Activated CD4-positive, alpha-beta T cell treated with anti-CD3 and anti-CD28 coated beads, Interleukin-2, Interleukin-6, amounts not matched to agents 100 ng/mL and 50 ng/mL, durations not matched to agents 16 hours and 8 hours (primary cell): ENCODE measurements at places on chromosomes 2 and 18.

DNA sequence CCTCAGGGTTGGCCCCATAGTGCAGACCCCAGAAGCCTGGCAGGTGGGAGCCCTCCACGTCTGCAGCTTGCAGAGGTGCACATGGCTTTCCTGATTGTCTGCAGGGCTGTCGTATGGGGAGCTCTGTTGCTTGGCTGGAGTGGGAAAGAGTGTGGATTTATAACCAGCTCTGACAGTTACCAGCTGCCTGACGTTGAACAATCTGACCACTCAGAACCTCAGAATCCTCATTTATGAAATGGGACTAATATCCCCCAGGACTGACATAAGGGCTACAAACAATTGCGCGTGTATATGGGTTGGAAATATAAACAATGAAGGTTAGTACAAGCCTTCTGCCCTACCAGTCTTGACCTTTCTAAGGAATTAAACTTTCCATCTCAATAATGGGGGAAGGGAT, 13.9 kb upstream of the PXDN start:
- no peak for DNase-seq

DNA sequence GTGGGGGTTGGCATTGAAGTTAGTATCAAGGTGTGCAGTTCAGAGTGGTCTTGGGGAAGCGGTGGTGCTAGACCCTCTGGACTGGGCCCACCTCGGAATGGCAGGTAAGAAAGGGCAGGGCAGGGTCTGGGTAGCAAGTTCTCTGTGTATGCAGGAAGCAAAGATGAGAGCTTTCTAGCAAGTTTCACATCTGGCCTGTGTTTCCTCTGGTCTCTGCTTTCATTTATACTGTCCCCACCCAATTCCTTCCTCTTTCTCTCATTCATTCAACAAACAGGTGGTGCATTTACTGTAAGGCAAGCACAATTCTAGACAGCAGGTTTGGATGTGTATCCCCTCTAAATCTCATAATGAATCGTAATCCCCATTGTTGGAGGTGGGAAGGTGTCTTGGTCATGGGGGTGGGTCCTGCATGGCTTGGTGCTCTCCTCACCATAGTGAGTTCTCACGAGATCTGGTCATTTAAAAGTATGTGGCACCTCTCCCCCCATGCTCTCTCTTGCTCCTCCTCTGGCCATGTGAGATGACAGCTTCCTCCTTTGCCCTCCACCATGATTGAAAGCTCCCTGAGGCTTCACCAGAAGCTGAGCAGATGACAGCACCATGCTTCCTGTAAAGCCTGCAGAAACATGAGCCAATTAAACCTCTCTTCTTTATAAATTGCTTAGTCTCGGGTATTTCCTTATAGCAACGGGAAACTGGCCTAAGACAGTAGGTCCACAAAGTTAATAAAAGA, 51.8 kb downstream of the PKDCC start:
- DNase-seq: no peak

- DNase-seq: no peak
Measured at GRCh38 chr2:226073496-226074160, 674.1 kb downstream of the NYAP2 start.

DNA sequence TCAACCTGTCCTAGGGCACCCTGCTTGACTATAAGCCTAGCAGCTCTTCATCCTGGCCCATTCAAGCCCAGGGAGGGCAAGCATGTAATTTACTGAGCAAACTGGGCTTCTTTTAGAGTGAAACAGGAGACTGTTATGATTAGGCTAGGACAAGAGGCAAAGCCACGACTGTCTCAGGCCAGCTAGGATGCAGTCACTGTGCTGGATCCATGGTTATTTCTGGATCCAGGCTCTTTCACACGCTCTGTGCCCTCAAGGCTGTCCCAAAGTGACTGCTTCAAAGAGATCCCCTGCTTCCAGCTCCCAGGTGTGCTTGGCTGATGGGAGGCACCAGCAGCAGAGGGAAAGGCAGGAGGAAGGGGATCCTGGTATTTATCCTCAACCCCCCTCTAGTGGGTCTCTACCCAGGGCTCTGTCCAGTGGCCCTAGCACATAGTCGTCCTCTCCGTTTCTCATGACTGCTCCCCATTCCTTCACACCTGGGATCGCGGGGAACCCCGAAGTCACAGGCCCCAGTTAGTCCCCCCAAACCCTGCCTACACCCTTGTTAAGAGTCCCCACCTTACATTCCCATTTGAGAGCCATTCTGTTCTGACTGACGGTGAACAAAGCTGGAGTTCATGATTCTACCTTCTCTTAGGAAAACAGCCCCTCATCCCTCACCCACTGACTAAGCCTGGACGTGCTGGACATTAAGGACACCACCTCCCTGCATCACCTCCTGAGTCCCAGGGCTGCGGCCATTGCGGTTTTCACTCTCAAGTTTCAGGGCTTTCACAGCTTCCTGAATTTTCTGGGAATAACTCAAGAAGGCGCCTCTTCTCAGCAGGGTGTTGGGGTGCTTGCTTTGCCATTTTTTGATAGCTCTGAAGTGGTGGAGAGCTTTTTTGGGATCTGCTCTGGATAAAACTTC, 63.2 kb downstream of the POLR1A start:
- no peak for DNase-seq

GRCh38 chr2:238914648-238915015, 66.7 kb downstream of the TWIST2 start:
- DNase-seq: no peak

- DNase-seq: no peak
Measured at GRCh38 chr2:204695506-204695905, 150.2 kb downstream of the PARD3B start.

GRCh38 chr2:176794392-176794791, 418.2 kb upstream of the HNRNPA3 start:
- no peak for DNase-seq
